ENCODE measurements at places on chromosomes 5 and 9. TPM values are rescaled to one million over a fixed set of nuclear protein-coding genes. Genes with fewer than 3 reads are reported as not detected.
A peak's percentile ranks its signal among the peaks of the same experiment; 100 is the strongest.

- no peaks in the 10 kb centered on the region for H3K36me3 ChIP-seq
- peaks cover 23% of the 10 kb centered on the region for H3K27me3 ChIP-seq
- no peak overlapping the region for H3K27ac ChIP-seq
- no peaks in the 10 kb centered on the region for H3K4me1 ChIP-seq
- DNase-seq = no peak
Observed at GRCh38 chr9:130330202-130330862, 64.8 kb downstream of the HMCN2 start.

Gene FOXD4L6
- total RNA-seq = not detected

Gene CDX1
- total RNA-seq = not detected

Gene ARHGEF28
- total RNA-seq = 0.17 TPM

Gene CFAP90
- not detected for total RNA-seq

Gene PCSK1
- not detected for total RNA-seq

- no peaks in the 10 kb centered on the region for H3K27me3 ChIP-seq
- no peak for DNase-seq
- H3K27ac ChIP-seq = no peak overlapping the region
- no peak overlapping the region for H3K4me3 ChIP-seq
Observed at GRCh38 chr5:165031371-165031770, 1526.0 kb downstream of the MAT2B start.

DNA sequence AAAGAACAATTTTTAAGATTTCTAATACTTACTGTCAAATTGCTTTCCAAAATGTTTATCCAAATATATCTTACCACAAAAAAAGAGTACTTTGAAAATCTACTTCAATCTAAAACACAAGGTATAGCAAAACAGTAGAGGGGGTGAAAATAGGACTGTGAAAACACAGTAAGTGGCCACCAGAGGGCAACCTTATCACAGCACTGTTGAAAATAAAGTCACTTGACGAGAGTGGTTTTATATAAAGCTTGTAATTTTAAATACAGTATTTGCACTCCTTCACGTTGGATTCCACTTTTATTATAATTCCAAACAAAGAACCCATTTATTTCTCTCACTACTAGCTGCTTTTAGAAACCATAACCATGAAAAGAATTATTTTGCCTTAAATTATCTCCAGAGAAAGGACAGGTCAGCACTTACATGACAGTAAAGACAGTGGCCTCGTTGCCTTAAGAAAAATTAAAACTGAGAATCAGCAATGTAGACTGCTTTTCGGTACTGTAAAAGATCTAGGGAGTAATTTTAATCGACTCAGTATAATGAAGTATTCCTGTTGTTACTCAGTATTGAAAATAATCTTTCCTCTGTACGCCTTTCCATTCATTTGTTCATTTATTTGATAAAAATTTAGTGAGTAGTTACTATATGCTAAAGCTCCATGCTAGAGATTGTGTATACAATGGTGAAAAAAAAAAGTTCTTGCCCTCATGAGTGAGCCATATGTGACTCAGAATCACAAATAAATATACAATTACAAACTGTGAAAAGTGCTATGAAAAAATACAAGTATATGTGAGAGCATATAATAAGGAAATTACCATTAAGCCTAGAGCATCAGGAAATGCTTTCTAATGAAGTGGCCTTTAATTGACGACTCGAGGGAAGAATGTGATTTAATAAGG is 40.0 kb upstream of the CDK5RAP2 start:
- peaks cover 10% of the 10 kb centered on the region for H3K4me1 ChIP-seq
- no peaks in the 10 kb centered on the region for H3K36me3 ChIP-seq
- H3K4me3 ChIP-seq = no peak overlapping the region
- no peak overlapping the region for H3K27ac ChIP-seq
- DNase-seq = peak; percentile 76

Gene PCDHB16
- not detected for total RNA-seq

DNA sequence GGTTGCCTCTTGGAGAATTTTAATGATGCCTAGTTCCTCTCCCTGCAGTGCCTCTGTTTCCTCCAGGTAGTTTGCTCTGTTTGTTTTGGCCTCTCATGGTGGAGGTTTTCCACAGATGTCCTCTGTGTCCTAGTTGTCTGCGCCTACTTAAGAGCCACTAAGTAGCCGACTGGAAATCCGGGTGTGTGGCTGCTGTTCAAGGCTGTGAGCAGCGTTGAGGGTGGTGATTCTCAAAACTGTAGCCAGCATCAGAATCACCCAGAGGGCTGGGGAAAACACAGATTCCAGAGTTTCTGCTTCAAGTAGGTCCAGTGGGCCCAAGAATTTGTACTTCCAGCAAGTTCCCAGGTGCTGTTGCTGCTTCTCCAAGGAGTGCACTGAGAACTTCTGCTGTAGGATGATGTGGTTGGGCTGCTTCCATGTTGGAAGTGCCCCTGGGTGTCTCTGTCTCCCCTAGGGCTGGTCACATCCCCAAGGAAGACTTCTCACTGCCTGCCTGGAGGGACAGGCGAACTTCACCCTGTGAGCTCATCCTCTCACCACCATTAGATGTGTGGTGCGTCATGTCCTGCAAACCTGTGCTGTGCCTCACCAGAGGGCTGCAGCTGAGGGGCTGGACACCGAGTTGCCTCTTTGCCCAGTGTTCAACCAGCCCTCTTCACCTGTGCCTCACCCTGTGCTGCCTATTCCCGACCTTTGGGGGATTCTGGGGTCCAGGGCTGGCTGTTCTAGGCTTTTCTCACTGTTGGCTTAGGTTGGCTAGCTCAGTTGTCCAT is 34.8 kb downstream of the SECISBP2 start:
- peak overlapping the region; percentile 91 for H3K27ac ChIP-seq
- peaks cover 33% of the 10 kb centered on the region for H3K36me3 ChIP-seq
- H3K4me3 ChIP-seq = peak overlapping the region; percentile 69
- peaks cover 38% of the 10 kb centered on the region for H3K4me1 ChIP-seq
- no peaks in the 10 kb centered on the region for H3K27me3 ChIP-seq
- DNase-seq = no peak

Gene BRINP1
- not detected for total RNA-seq

Gene FBP2
- total RNA-seq = not detected

Gene FRMD3
- total RNA-seq = 0.59 TPM

DNA sequence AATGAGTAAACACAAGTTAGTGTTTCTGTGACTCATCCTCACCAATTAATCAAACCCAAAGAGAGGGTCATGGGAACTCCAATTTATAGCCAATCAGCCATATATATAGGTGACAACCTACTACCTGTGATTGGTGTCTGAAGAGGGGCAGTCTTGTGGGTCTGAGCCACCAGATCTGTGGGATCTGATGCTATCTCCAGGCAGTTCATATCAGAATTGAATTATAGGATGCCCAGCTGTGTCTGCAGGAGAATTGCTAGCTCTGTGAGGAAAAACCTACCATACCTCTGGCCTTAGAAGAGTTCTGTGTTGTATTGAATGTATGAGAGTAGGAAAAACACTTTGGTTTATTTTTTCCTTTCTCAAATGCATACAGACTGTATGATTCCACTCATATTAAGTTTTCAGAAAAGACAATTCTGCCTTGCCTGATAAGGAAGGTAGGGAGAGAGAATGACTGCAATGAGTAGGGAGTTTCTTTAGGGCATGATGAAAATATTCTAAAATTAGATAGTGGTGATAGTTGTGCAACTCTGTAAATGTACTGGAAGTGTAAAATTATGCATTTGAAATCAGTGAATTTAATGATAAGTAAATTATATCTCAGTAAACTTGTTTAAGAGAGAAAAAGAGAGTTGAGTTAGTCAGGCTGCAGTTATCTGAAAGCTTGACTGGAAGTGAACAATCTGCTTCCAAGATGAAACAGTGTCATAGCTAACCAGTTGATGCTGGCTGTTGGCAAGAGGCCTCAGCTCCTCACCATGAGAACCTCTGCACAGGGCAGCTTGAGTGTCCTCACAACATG is 274.9 kb downstream of the AUH start:
- H3K27ac ChIP-seq = no peak overlapping the region
- no peak overlapping the region for H3K4me3 ChIP-seq
- H3K36me3 ChIP-seq = no peaks in the 10 kb centered on the region
- no peaks in the 10 kb centered on the region for H3K27me3 ChIP-seq
- H3K4me1 ChIP-seq = peaks cover 38% of the 10 kb centered on the region

Gene PRUNE2
- 0.57 TPM for total RNA-seq

DNA sequence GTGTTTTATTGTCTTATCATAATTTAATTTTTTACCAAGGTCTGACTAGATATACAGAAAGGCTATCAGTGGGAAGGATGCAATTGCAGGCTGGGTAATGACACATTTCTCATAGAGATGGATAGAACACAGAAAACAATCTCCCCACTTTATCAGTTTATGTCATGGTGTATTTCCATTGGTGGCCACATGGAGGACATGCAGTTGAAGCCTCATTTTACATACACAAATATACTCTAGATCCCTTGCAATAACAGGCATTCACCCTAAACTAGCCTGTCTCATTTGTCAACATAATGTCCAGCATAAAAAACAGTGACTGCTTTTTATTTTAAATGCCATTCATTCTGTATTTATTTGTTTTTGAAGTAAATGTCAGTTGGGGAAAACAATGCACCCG is 526.3 kb downstream of the GABRG2 start:
- H3K36me3 ChIP-seq = no peaks in the 10 kb centered on the region
- H3K4me1 ChIP-seq = no peaks in the 10 kb centered on the region
- no peak overlapping the region for H3K27ac ChIP-seq
- H3K27me3 ChIP-seq = no peaks in the 10 kb centered on the region
- DNase-seq = no peak

Gene CDH9
- not detected for total RNA-seq

Gene RELL2
- 39.3 TPM for total RNA-seq

Gene PTGDS
- total RNA-seq = 4.4 TPM

Gene SPINK5
- total RNA-seq = not detected

DNA sequence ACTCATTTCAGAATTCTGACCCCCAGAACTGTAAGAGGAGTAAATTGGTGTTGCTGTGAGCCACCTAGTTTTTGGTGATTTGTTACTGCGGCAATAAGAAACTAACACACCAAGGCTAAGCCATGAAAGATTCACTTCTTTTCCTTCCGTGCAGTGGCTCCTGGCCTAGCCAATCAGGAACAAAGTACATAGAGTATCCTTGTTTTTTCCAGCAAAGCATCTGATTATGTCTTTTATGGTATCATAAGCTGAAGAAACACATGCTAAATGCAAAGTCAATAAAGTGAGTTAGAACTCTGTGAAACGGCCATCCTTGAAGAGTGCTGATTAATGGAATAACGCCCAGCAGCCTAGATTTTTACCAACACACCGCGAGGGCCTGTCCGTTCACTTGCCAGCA is 11.4 kb downstream of the RNF130 start:
- peaks cover 13% of the 10 kb centered on the region for H3K4me1 ChIP-seq
- H3K4me3 ChIP-seq = no peak overlapping the region

DNA sequence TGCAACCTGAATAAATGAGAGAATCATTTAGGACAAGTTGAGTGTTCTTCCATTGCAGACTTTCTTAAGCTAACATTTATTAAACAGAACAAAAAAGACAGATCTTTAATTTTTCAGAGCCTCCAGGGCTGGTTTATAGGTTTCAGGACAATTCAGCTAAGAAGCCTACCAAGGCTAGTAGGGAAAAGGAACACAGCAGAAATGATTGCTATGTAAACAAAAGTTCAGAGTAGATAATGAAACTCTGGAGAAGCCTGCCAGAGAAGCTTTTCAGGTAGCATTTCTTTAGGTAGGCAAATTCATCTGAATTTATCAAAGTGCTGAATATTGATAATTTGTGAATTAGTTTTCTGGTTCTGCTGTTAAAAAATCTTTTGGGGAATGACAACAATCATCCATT is 264.2 kb downstream of the DEPDC1B start:
- DNase-seq = no peak
- no peaks in the 10 kb centered on the region for H3K27me3 ChIP-seq
- no peaks in the 10 kb centered on the region for H3K4me1 ChIP-seq

DNA sequence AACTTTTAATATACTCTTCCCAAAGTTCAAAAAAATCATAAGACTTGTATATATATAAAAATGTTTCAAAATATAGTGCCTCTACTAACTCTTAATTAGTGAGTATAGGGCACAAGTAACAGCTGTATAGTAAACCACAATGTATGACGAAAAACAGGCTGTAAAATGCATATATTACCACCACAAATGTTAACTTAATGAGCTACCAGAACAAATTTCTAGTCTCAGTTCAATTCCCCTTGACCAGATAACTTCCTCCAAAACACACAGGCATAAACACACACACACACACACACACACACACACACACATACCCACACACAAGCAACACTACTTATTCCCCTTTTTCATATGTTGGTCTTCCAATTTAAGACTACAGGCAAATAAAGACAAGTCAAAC is 78.8 kb downstream of the FBXL17 start:
- H3K4me1 ChIP-seq = no peaks in the 10 kb centered on the region
- no peak for DNase-seq
- H3K36me3 ChIP-seq = no peaks in the 10 kb centered on the region
- no peaks in the 10 kb centered on the region for H3K27me3 ChIP-seq
- no peak overlapping the region for H3K4me3 ChIP-seq

Gene SKP2
- 28.6 TPM for total RNA-seq

- H3K27me3 ChIP-seq = no peaks in the 10 kb centered on the region
- H3K27ac ChIP-seq = no peak overlapping the region
- no peak overlapping the region for H3K4me3 ChIP-seq
- no peaks in the 10 kb centered on the region for H3K36me3 ChIP-seq
- no peak for DNase-seq
- no peaks in the 10 kb centered on the region for H3K4me1 ChIP-seq
Observed at GRCh38 chr9:116360989-116361388, 207.4 kb downstream of the PAPPA start.

DNA sequence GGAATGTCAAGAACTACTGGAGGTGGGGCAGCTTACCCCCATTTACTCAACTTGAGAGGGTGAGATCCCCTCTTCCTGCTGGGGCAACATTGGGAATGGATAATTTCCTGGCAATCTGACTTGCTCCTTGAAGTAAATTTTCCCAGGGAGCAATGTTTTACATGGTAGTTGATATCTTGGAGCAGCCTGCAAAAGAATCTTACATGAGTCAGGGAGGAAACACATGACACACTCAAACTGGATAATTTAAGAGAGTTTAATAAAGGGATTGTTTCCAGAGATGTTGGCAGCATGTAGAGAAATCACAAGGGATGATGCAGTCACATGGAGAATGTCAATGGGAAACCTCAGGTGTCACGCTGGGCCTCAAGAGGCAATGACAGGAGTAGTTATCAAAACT is 212.5 kb downstream of the GAS1 start:
- no peak for DNase-seq
- no peak overlapping the region for H3K4me3 ChIP-seq
- peaks cover 38% of the 10 kb centered on the region for H3K27me3 ChIP-seq
- no peaks in the 10 kb centered on the region for H3K36me3 ChIP-seq

DNA sequence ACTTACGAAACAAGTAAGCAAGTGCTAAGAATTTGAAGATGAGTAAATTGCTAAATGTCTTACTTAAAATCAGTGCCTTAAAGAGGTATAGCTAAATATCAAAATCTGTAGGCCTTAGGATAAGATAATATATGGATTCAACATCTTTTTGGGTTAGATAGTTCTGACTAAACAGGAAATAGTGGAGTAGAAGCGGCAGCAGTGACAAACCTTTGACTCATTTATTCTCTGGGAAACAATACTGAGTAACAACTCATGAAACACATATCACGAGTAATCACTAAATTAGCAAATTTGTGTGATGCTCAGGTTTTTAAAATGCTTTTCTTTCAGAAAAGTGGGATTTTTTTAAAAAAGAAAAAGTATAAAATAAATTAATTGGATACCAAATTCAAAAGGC is 762.1 kb upstream of the TYRP1 start:
- DNase-seq = no peak
- no peaks in the 10 kb centered on the region for H3K4me1 ChIP-seq
- no peaks in the 10 kb centered on the region for H3K36me3 ChIP-seq
- no peaks in the 10 kb centered on the region for H3K27me3 ChIP-seq
- H3K4me3 ChIP-seq = no peak overlapping the region
- no peak overlapping the region for H3K27ac ChIP-seq

- no peak for DNase-seq
- no peaks in the 10 kb centered on the region for H3K4me1 ChIP-seq
- H3K36me3 ChIP-seq = no peaks in the 10 kb centered on the region
- no peak overlapping the region for H3K27ac ChIP-seq
- no peaks in the 10 kb centered on the region for H3K27me3 ChIP-seq
- H3K4me3 ChIP-seq = no peak overlapping the region
Observed at GRCh38 chr9:75624998-75625397, 265.5 kb upstream of the PCSK5 start.
